ENCODE measurements at places on chromosomes 3 and 15.

- DNase-seq = no peak
These were observed 80.3 kb downstream of the PEX5L start for GRCh38 chr3:179956416-179956830.

- no peak for DNase-seq
These were observed 128.4 kb upstream of the SMAD3 start for GRCh38 chr15:66936861-66937582.

- DNase-seq = no peak
These were observed 127.8 kb downstream of the RBMS3 start for GRCh38 chr3:29408676-29409075.

DNA sequence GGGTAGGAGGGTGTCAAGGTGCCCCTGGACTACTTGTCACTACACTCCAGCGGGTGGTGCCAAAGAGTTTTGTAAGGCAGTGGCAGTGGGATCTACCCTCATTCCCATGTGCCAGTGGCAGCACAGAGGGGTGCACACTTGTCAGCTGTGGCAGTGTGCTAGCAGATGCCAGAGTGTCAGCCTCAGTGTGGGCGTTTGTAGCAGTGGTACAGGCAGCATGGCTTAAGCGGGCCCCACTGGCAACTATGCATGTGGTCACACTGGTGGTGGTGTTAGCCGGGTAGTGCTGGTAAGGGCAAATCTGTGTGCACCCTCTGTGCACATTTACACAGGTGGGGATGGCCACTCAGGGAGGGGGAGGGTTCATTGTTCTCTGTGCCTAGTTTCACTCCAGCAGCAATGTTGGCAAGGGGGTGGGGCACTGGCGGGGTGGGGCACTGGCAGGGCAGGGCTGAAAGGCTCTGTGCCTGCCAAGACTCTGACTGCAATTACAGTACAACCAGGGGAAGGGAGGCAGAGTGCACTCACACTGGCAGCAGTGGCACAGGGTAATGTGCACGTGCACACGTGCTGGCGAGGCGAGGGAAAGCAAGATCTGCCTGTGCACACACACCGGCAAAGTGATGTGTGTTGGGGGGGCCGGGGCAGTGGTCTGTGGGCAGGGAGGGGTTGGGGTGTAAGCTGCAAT lies 31.8 kb downstream of the MYO9A start:
- peak; percentile 27 for DNase-seq

- DNase-seq = no peak
These were observed 67.0 kb downstream of the CHAC1 start for GRCh38 chr15:41020311-41020710.

DNA sequence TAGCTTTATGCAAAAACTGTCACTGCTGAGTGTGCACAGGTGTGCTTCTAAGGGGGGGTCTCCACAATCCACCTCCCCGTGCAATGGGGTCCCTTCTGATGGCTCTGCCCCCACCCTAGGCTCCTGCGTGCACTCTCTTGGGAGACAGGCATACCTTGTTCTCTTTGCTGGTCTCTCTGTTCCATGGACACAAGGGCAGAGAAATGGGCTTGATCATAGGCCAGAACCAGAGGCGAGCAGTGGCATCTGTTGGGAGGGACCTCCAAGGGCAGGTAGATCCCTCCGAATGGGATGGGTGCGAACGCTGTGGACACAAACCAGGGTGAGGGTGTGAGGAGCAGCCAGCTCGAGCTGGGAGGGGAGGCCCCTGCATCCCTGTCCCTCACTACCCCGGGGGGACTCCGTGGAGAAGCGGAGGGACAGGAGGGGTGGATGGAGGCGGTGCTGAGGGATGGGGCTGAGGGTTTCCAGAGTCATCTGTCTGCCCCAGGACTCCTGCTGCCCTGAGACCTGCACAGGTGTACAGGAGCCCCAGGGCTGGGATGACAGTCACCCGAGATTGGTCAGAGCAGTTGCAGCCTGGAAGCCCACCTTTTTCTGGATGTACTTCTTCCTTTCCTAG lies 175.0 kb downstream of the KLF13 start:
- DNase-seq = no peak

DNA sequence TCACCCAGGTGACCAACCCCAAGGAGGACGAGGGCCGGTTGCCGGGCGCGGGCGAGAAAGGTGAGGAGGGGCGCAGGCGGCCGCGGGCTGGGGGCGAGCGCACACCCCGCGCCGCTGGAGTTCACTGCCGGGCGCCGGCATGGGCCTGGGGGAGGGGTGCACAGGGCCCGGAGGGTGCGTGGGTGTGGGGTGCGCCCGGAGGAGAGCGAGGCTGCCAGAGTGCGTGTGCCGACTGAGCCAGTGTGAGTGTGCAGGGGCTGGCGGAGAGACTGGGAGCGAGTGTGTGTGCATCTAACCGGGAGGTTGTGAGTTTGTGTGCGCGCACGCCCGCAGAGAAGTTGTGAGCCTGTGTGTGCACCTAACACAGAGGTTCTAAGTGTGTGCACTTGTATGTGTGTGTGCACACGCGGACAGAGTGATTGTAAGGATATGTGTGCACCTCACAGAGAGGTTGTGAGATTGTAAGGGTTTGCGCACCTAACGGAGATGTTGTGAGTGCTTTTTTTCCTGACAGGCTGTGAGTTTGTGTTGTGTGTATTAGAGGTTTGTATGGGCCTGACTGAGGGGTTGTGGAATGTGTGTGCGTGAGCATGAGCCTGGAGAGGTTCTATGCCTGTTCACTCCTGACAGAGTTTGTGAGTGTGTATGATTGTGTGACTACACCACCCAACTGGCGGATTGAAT lies 681 bp downstream of the CTDSPL start:
- DNase-seq = peak; percentile 54

GRCh38 chr3:130894130-130894985 lies 474 bp downstream of the ATP2C1 start:
- no peak for DNase-seq

DNA sequence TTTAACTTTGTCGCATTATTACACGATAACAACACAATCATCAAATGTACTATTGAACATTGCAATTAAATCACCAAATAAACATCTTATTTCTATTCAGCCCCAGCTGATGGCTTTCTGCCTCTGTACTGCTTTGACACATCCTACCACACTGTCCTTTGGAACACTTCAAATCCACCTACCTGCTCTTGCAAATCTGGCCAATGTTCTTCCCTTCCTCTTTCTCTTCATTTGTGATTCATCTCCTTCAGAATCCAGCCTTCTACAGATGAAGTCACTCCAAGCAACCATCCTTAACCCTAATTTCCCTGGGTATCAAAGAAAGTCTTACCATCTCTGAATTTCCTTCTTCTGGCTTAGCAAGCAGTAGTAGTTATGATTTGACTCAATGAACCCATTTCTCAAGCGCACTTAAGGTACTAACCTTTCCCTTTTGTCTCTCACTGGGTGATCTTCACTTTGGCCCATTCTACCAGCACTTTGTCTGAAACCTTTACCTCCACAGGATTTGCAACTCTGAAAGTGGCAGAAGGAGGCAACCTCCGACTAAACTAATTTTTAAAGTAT lies 502.9 kb downstream of the FOXP1 start:
- DNase-seq = peak; percentile 55

- DNase-seq = no peak
These were observed 29.5 kb downstream of the PRICKLE2 start for GRCh38 chr3:64195789-64196188.

GRCh38 chr3:196012481-196012880 lies 69.4 kb downstream of the TFRC start:
- DNase-seq = peak; percentile 1

DNA sequence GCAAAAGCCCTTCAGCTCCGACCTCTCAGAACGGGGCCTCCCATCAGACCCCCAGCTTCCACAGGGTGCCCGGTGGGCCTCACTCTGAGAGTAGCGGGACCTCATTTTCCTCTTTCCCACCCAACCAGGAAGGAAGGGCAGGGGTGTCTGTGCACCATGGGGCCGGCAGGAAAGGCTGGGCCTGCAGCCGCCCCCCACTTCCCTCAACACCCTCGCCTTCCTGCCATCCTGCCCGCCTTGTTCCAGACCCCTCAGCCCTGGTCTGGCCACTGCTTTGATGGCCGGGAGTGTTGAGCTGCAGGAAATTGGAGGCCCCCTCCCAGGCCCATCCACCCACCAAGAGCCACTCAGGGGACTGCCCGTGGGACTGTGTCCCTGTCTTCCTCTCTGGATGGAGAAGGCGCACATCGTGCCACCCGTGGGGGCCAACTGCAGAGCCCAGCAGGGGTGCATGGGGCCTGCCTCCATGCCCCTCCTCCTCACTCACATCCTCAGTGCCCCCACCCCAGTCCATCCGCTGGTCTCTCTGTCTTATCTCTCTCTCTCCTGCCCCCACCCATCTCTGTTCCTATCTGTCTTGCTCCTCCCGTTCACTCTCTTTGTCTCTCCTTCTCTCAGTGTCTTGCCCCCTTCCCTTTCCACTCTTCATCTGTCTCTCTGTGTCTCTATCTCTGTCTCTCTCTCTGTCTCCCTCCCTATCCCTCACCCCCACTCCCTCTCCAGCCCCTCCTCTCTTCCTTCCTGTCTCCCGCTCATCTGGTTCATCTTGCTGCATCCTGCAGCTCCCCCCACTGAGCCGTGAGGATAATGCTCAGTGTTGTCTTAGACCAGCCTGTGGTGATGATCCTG lies 1.8 kb upstream of the PLXND1 start:
- peak; percentile 21 for DNase-seq

- DNase-seq = no peak
These were observed 26.1 kb downstream of the TBC1D21 start for GRCh38 chr15:73899197-73900094.

DNA sequence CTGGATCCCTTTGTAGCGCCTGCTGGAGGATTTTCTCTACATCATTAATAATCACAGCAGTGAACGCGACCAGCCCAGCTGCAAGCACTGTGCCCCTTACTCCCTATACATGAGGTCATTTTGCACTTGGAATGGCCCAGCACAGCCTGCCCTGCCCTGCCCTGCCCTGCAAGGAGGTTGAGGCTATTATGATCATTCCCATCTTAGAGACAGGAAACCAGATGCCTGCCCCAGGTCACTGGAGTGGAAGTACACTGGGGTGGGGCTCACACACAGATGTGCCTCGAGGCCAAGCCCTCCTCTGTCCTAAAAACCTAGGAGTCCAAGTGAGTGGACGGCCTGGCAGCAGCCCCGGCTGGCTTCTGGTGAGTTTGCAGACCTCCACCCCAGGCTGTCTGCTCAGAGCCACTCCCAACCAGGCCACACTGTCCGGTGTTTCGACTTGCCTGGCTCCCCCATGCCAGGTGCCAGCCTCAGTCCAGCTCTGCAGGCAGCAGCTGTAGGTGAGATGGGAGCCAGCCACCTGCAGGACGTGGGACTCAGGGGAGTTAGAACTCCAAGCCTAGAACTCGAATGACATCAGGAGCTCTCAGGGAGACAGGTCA lies 30.4 kb upstream of the SEC61A1 start:
- no peak for DNase-seq
